Activated CD4-positive, alpha-beta T cell treated with anti-CD3 and anti-CD28 coated beads, Interleukin-2, amount 10 ng/mL, durations not matched to agents 24 days and 14 days (primary cell): ENCODE measurements at places on chromosomes 2 and 18.
A peak's percentile ranks its signal among the peaks of the same experiment; 100 is the strongest.

DNA sequence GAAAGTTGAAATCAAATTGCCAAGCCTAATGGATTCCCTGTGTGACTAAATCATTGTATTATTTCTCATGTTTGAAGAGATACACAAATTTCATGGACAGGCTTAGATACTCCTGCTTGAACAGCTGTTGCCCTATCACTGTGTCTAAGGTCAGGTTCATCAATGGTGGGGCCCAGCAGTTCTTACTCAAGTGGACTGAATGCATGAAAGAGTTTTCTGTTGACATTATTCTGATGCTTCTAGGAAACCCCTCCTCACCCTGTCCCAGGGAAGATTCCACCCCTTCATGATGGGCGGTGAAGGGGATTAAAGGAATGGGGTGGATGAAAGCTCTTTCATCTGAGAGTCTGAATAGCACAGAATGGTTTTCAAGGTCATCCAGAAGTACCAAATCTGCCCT is 148.8 kb downstream of the INO80D start:
- DNase-seq, result no peak

DNA sequence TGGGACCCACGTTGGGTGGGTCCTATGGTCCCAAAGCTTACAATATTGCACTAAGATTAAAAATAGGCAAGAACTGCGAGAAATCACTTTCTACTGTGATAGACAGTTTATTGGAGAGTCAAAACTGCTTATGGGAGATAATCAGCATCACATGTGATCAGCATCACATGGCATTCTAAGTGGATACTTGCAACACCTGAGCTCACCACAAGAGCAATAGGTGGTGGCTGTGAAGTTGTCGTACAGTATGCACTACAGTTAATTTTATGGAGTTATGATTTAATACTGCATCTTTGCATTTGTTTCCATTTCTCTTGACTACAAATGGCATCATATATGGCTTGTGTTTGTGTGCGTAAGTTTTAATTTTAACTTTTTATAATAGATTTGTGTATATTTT is 11.6 kb downstream of the PNO1 start:
- DNase-seq, result no peak

DNA sequence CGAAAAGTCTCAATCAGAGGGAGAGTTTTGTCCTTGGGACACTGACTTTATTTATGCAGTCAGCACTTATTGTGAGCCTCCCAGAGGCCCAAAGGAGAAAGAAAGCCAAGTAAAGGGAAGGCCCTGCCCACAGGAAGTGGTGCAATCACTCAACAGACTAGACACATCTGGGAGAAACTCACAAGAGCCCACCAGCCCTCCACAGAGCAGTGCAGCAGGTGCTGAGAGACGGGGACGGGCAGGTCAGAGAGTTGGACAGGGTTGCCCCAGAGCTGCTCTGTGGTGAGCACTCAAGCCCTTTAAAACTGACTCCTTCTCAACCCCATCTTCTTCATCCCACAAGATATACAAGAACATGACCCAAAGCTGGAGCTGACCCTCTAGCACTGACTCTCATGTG is 96.0 kb downstream of the TFCP2L1 start:
- DNase-seq, result no peak

GRCh38 chr18:74951165-74951760 is 257.7 kb downstream of the PTGR3 start:
- peak; percentile 76 for DNase-seq

DNA sequence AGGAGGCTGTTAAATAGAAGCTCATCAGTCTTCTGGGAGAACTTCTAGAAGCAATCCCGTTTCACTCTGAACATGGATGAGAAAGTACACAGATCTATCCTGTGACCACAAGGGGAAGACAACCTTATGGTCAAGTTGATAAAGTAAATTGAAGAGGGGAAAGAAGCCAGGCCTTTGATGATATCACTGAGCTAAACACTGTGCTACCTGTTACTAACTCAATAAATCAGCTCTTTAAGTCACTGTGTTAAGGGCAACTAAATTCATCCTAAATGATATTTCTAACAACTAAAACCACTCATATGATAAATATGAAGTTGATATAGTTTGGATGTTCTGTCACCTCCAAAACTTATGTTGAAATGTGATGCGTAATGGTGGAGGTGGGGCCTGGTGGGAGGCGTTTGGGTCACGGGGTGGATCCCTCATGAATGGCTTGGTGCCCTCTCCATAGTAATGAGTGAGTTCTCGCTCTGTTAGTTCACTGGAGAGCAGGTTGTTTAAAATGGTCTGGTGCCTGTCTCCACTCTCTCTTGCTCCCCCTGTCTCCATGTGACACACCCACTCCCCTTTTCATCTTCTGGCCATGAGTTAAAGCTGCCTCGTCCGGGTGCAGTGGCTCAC is 23.6 kb downstream of the OLA1 start:
- DNase-seq, result peak; percentile 43

- no peak for DNase-seq
These were observed 171.0 kb downstream of the SLC4A3 start for GRCh38 chr2:219798430-219798829.

- no peak for DNase-seq
These were observed 213.7 kb downstream of the AGAP1 start for GRCh38 chr2:235707411-235708096.

DNA sequence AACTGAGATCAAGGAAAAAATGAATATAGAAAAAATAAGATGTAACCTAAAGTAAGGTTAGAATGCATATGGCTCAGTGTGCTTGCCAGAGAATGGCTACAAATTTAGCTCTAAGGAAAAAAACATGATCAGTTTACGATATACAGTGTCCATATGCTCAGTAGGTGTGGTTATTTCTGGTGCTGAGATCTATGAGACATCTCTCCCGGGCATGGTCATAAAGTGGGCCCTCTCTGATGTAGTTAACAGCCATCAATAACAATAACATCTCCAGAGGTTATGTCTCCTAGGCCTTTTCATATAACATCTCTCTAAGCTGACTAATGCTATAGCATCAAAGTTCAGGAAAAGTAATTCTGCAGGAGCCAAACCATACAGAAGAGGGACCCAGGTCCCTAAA is 56.3 kb upstream of the UBE2E3 start:
- DNase-seq, result no peak

GRCh38 chr2:239543702-239544101 is 142.9 kb upstream of the HDAC4 start:
- no peak for DNase-seq

- DNase-seq, result no peak
These were observed 22.6 kb upstream of the CYP1B1 start for GRCh38 chr2:38098421-38099098.

GRCh38 chr2:224608104-224608503 is 22.9 kb upstream of the CUL3 start:
- no peak for DNase-seq

DNA sequence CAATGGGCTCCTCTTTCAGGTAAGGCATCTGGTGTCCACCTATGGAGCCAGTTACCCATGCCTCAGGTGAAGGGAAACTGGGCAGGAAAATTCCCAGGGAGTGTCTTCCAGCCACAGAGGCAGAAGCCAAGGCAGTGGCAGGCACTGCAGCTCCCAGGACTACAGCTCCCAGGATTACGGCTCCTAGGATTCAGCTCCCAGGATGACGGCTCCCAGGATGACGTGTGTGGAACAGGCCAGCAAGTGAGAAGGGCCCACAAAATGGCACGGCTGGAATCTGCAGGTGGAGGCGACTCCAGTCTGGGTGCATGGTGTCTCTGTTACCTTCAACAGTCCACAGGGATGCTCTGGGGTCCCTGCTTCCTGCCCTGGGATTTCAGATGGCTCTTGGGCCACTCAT is 92.1 kb downstream of the PTGR3 start:
- DNase-seq, result no peak

GRCh38 chr2:128796321-128796720 is 477.7 kb upstream of the HS6ST1 start:
- no peak for DNase-seq

DNA sequence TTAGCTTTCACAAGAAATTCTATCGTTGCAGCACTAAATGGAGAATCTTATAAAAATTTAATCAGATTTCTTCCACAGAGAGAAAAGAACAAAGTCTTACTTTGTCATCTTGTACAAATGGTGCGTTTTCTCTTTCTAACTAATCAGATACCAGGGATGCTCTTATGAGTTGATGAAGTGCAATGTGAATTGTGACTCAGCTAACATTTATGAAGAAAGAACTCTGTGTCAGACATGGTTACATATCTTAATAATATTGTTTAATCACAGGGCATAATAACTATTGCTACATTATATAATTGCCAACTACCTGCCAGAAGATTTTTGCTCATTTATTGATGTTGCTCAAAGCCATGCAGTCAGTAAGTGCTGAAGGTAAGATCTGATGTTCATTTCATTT is 465.0 kb downstream of the CCDC85A start:
- DNase-seq, result no peak

GRCh38 chr2:170344663-170345346 is 166.9 kb downstream of the MYO3B start:
- no peak for DNase-seq

DNA sequence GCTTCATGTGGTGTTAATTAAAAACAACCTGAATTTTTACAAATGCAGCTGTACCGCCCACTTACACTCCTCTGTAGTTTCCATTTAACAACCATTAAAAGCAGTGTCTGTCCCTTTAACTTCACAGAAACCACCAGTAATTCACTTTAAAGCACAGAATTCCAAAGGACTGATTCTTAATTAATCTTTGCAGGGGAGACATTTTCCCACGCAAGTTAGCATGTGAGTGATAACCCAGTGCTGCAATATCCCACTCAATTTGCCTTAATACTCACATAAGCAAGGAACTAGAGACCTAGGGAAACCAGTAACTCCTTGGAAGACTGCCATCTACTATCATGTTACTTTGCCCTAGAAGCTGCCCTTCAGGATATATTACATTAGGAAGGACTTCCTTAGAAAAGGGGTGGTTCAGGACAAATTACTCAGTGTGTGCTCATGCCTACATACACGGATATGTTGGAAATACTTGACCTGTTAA is 102.3 kb downstream of the OSR1 start:
- no peak for DNase-seq

DNA sequence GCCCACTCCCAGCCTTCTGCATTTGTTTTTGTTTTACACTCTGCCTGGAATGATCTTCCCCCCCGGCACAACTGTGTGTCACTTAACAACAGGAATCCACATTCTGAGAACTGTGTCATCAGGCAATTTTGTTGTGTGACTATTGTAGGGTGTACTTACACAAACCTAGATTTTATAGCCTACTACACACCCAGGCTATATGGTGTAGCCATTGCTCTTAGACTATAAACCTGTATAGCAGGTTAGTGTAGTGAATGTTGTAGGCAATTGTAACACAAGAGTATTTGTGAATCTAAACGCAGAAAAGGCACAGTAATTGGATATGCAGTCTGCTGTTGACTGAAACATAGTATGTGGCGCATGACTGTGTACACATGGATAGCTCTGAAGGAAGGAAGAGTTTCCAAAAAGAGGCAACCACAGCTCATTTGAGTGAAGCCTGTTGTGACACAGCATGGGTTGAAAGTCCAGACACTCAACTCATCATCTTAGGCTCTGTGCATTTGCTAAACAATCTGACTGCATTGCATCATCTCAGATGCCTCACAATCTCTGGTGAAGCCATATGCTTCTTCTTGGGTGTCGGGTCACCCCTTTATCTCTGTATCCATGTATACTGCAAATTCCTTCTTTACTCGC is 506.6 kb upstream of the SPHKAP start:
- no peak for DNase-seq

DNA sequence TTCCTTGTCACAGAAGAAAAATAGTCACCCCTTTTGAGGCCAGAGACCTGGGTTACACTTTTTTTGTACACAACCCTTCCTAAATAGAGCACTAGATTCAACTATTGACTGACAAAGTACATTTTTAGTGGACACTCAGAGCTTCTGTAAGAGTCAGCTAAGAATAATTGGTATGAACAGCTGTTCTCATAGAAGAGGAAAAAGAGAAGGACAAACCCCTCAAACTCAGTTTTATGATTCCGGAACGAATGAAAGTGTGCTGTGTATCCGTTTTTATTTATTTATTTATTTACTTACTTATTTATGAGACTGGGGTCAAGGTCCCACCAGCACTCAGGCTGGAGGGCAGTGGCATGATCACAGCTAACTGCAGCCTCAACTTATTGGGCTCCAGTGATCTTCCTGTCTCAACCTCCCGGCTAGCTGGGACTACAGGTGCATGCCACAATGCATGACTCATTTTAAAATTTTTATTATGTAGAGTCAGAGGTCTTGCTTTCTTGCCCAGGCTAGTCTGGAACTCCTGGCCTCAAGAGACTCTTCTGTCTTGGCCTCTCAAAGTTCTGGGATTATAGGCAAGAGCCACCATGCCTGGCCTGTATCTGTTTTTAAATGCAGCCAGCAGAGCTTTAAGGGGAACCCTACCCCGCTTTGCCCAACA is 36.0 kb upstream of the FZD5 start:
- no peak for DNase-seq

GRCh38 chr2:231184319-231184718 is 14.1 kb upstream of the ARMC9 start:
- DNase-seq, result no peak

DNA sequence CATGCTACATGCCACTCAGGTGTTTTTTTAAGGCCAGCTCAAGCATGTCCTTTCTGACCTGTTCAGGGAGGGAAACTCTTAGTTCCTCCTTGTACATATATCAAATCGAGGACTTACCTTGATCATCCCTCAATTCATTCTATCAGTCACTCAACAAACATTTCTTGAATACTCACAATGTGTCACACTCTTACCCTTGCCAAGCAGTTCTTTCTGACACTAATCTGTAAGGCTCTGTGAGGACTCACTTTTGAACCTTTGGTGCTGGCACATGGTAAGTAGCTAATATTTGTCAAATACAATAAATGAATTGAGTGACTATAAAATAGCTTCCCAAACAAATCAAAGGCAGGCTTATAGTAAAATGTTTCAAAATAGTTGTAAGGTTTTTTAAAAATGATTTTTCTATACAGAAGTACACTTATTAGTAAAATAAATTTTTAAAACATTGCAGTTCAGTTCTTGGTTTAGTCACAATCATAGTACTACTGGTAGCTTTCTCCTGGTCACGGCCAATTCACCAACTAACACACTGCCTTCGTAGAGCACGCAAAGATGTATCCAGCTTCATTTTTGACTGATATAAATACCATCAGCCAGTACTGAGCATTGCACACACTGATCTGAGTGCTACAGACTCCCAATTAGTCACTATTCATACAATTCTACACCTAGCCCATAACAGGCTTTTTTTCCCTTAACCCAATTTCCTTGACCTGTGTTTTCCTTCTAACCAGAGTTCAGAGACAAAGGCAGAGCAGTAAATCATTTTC is 50.9 kb downstream of the ZEB2 start:
- no peak for DNase-seq

DNA sequence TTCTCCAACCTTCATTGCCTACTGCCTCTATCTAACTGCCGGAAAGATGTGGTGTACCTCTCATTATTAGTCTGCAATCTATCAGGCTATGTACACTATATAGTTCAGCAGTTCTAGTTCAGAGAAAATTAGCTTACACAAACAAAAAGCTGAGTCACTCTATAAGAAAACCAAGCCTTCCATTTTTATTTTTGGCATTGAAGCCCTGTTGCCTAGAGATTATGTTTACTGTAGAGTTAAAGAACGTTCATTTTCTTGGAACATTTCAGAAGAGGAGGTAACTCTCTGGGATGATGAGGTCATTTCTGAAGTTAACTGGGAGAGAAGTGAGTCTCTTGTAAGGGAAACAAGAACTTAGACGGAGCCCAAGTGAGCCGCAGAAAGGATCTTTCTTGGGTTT is 133.5 kb downstream of the FAM124B start:
- no peak for DNase-seq

- no peak for DNase-seq
These were observed 797 bp upstream of the GRHL1 start for GRCh38 chr2:9950521-9951271.
